ENCODE measurements at places on chromosomes 7 and 10.

GRCh38 chr10:132303361-132304115 lies 4.2 kb downstream of the STK32C start:
- DNase-seq, result no peak

DNA sequence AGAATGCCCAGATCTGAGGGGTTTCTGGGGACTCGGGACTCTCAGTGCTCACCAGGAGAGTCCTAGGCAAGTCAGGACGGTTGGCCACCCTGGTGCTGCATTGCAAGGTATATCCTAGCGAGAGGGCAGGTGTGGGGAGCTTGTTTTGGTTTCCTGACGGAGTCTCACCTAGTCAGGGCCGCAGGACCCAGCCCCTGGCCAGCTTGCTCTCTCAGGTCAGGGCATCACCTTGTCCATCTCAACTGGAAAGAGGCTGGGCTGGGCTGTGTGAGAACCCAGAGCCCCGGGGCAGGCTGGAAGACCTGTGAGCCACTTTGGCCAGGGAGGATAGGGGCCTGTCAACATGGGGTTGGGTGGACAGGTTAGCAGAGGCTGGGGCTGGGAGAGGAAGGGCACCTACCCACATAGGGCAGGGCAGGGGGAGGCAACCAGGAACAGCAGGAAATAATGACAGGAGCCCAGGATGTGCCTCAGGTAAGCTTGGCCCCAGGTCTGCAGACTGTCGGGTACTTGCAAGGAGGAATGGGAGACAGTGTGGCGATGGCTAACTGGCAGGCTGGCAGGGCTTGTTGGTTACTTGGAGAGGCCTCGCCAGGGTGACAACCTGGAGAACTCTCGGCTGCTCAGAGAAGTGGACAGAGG lies 31.5 kb downstream of the DNAJB12 start:
- no peak for DNase-seq

GRCh38 chr10:95655571-95656290 lies 780 bp downstream of the ALDH18A1 start:
- no peak for DNase-seq

DNA sequence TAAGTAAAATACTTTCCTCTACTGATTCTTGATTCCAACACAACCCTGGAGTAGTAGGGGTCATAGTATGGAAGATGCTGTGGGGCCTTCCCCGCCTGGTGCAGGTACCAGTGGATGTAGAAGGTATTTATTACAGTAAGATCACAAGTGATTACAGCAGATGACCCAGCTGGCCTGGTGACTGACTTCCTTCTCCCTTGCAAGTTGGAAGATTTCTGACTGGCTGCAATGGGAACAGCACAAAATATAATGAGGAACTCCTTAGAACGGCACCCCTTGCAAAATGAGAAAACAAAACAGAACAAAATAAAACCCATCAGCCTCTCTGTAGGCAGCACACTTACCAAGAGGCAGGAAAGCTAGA lies 61.7 kb upstream of the TARP start:
- DNase-seq, result no peak

DNA sequence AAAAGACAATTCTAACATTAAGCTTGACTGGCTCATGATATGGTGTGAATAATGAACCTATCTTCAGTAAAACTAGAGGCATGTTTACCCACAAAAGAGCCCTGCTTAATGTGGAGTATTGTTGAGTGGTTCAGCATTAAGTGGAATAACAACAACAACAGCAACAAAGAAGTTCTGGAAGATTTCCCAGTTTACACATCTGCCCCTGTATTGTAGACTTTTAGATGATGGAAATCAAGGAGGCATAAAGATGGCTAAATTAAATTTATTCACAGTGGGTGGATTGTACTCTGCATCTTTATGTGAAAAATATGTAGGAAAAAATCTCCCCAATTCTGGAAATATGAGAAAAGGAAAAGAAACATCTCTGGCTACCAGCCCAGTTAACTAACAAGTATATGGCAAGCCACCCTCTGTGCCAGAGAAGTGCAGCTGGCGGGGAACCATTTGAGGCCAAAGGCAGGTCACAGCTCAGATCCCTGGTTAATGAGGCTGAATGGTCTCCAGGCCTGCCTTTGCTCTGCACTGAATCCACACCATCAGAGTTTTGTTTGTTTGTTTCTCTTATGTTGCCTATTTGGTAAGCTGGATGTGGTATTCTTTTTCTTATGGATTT lies 186.0 kb downstream of the SEMA3D start:
- no peak for DNase-seq

GRCh38 chr10:62643606-62644587 lies 160.6 kb upstream of the ADO start:
- no peak for DNase-seq

DNA sequence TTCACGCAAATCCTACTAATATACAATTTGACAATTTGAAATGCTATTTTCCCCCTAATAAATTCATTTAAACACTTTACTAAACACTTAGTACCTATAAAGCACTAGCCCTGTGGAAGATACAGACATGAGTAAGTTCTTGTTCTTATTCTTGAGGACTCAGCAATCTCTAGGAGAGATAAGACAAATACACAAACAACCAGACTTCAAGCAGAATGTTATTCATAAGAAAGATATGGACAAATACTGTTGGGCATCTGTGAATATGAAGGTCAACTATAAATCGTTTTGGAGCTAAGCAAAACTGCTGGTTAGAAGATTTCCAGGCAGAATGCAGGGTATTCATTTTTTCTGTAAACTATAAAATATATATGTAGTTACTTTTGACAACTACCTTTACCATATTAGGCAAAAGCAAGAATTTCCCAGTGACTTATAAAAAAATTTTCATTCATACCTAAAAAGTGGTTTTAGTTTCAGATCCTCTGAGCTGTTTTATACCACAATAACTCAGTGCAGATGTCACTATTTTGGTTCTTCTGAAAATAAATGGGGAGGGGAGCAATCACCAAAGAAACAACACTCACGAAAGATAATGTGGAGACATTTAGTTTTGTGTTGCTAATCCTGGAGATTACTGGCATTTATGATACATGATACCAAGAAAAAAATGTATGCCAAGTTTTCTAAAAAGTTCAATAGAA lies 3.8 kb downstream of the VPS41 start:
- no peak for DNase-seq

DNA sequence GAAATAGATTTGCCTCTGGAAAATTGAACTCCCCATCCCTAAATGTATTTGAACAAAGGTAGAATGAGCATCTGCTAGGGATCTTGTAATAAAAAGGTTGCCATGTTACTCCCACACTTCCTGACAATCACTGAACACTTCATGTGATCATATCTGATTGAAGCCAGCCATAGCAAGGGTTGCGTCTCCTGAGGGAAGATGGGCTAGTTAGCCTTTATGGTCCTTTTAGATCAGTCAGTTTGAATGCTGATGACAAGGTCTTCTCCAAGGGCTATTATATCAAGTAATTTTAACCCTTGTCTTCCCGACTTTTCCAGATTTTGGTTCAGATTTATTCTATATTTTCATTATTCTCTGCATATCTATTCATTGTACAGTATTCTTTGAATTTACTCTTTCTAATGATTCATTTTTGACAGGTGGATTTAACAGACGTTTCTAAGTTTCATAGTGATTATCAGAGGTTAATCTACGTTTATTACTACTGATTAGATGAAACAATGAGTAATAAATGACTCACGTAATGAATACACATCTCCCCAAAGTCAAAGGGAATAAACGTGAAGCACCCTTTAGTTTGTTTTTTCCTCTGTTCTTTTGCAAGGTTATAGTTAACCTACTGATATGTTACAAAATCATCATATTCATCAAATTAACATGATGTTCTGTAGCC lies 28.1 kb downstream of the CSGALNACT2 start:
- DNase-seq, result no peak

GRCh38 chr7:26375726-26376174 lies 84.1 kb downstream of the SNX10 start:
- no peak for DNase-seq

DNA sequence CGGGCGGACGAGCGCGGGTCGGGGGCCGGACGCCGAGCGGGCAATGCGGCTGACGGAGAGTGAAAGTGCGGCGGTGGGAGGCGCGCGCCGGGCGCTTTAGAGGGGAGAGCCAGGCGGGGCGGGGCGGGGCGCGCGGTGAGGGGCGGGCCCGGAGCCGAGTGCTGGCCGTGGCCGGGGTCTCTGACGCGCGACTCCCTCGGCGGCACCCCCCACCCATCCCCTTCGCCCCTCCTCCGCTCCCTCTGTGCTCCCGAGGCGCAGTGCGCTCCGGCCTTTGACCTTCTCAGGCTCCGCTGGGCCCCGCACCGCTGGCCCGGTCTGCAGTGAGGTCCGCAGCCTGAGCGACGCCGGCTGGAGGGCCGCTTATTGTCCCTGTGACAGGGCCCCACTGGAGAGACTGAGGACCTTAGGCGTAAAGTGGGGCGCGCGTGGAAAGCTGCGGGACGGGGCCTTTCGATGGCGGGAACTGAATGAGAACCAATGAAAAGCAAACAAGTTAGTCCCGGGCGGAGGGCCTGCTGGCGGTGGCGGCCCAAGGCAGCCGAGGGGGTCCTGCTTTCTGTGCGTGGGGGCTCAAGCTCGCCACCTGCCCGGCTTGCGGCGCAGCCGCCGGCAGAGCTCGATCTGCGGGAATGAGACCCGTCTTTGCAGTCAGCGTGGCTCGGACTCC lies at the start of gene CXCL12:
TSS of gene CXCL12 (minus strand) at position 72 of the 670 bp plus-strand sequence. CDS start 92 bp downstream, outside the sequence.
- no peak for DNase-seq

- no peak for DNase-seq
Observed at GRCh38 chr10:91422915-91423314, 12.8 kb downstream of the HECTD2 start.

DNA sequence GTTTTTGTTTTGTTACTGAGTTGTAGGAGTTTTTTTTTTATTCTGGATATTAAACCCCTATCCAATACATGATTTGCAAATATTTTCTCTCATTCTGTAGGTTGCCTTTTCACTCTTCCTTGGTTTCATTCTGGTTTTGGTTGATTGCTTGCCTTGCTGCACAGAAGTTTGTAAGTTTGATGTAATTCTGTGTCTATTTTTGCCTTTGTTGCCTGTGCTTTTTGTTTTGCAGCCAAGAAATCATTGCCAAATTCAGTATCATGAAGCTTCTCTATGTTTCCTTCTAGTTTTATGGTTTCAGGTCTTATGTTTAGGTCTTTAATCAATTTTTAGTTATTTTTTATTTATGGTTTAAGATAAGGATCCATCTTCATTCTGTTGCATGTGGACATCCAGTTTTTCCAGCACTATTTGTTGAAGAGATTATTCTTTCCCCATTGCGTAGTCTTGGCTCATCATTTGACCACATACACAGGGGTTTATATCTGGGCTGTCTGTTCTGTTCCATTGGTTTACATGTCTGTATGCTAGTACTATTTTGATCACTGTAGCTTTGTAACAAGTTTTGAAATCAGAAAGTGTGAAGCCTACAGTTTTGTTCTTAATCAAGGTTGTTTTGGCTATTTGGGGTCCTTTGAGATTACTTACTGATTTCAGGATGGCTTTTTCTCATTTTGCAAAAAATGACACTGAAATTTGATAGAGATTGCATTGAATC lies 26.4 kb downstream of the BMPR1A start:
- no peak for DNase-seq

DNA sequence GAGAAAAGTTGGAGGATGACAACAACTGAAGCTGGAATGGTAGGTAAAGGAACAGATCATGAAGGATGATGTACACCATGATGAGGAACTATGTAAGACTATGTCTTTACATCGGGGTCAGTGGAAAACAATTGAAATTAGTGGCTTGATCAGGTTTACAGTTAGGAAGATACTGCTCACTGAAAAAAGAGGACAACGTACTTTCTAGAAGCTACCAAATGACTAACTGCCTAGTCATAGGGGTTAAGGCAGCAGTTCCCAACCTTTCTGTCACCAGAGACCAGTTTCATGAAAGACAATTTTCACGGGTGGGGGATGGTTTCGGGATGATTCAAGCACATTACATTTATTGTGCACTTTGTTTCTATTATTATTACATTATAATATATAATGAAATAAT lies 91.6 kb upstream of the ANKRD1 start:
- DNase-seq, result no peak

GRCh38 chr10:24518981-24519597 lies 204.6 kb downstream of the ARHGAP21 start:
- DNase-seq, result peak; percentile 59

DNA sequence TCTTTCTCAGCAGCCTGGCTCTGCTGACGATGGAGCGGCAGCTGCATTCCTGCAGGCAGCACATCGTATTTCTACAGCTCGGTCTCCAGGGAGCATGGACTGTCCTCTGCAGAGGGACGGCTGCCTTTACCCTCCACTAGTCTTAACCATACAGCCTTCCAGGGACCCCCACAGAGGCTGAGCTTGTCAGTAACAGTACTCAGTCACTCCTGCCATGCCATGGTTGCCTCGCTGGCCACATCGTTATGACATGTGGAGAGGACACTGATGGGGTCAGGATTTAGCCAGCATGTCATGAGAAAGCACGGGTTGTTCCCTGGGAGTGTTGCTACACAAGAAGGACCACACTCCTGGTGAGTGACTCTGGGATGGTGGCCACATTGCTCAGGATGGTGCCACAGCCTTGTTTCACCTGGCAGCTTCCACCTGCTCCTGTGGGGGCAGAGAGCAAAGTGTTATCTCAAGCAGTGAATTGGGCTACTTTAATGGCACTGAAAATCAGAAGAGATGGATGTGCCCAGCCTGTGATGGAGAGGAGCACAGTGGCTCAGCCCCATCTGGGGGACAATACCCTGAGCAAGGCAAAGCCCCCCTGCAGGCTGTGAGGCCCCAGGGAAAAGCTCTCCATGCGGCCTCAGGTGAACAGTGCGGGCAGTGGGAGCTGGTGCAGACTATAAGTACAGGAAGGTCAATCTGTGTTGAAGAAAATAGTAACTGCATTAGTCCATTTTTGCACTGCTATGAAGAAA lies 443.9 kb downstream of the TCERG1L start:
- DNase-seq, result no peak

- no peak for DNase-seq
Observed at GRCh38 chr7:25496476-25497368, 268.4 kb upstream of the NPVF start.

DNA sequence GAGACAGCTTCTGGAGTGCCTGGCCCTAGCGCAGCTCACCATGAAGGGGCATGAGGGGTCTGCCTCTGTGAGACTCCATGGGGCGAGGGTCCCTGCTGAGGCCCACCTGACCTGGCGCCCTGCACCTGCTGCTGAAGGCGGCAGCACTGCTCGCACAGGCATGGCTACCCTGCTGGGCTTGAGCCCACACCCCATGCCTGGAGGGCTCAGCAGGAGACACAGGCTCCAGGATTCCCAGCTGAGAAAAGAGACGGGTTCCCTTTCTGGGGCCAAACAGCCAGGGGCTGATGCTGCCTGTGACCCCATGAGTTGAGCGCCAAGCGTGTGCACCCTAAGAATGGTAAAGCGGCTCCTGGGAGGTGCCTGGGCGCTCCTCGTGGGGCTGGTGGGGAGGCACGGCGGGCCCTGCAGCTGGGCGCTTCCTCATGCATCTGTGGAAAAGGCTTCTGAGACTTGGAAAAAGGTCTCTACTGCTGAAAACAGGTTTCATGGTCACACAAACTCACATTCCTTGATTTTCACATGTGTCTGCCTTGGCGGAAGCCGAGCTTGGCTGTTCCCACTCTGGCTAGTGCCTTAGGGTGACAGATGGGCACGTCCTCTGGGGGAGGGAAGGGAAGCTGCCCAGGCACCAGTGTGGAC lies 233.4 kb downstream of the ZMYND11 start:
- DNase-seq, result no peak

All from COLO829 (cell line).